ENCODE measurements at places on chromosomes 7 and 10.
A peak's percentile ranks its signal among the peaks of the same experiment; 100 is the strongest.

GRCh38 chr10:124593431-124593985, 131.9 kb downstream of the LHPP start:
- no peak for DNase-seq

GRCh38 chr7:73623798-73624668, at the start of gene MLXIPL:
Gene MLXIPL (minus strand): TSS chr7:73624522. CDS start chr7:73624492, 30 bp downstream.
- DNase-seq: peak; percentile 5

DNA sequence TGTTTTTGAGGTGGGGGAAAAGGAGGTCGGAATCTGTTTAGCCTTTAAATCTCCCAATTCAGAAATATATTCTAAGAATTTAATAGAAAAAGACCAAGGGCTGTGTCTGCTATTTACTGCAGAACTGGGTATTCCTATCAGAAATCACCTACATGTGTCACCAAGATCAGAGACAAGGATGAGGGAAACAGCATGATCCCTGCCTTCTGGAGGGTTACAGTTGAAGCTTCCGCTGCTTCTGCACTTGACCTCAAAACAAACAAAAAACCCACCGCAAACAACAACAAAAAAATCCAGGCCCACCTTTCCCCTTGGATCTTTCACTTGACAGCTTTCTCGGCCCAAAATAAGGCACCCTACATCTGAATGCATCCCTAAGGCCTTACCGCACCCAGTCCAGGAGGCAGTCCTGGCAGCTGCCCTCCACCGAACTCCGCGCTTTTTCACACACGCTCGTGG, 750 bp upstream of the CDK14 start:
- DNase-seq: no peak

GRCh38 chr10:126731610-126731990, 61.1 kb upstream of the C10orf90 start:
- DNase-seq: no peak

- no peak for DNase-seq
Measured at GRCh38 chr10:28850784-28851183, 173.5 kb downstream of the BAMBI start.

DNA sequence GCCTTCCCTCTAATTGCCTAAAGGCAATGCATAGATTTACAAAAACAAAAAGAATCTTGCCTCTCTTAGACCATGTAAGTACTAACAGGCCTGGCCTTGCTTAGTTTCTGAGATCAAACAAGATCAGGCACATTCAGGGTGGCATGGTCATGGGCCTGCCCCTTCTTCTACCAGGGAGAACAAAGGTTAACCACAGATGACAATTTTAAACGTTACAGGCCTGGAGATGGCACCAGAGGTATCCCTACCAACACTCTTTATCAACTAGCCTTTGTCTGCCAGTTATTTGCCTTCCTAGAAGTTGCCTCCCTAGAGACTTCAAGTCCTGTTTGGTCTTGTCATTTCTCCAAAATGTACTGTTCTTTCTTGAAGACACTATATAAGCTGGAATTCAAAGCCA, 252.6 kb downstream of the DOCK4 start:
- no peak for DNase-seq

GRCh38 chr10:9828110-9828509, 1189.6 kb upstream of the CELF2 start:
- DNase-seq: no peak

DNA sequence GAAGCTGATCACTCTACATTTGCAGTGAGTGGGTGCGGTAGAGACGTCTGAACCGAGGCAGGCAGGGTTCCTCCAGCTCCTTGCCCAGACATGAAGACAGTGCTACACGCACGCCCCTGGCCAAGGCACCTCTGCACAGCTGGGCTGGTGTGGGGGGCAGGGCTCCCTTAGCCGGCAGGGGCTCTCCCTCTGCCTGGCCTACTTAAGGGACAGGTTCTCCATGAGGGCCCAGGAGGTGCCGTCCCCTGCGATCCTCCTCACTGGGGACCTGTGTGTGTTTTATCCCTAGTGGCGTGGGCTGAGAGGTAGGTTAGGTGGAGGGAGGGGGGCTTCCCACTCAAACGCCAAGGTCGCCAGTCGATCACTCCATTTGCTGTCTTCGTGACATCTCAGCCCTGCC, 35.3 kb downstream of the IL15RA start:
- no peak for DNase-seq

GRCh38 chr10:26931223-26931622, 70.5 kb upstream of the ABI1 start:
- no peak for DNase-seq

DNA sequence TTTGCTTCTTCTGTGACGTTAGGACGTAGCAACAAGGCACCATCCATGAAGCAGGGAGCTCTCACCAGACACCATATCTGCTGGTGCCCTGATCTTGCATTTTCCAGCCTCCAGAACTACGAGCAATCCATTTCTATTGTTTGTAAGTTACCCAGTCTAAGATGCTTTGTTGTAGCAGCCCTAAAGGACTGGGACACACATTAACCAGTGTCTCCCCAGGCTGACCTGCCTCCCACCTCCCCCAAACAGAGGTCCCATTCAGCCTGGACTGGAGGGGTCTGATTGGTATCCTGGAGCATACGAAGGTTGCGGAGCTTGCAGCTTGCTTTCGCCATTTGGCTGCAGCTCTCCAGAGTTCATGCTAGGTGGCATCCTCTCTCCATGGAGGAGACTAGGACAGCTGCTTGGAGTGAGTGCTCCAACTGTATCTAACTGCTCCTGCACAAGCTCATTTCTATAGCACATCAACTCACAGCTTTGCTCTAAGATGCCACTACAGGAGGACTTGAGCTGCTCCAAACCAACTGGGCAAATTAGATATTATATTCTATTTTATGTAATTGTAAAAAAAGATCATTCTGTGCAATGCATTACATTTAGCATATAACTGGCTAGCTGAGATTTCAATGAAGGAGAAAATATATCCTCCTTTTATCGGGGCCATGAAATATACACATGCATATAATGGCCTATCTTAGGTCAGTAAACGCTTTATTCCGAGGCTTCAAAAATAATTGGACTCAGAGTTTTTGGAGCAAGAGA, 8.0 kb upstream of the GRK5 start:
- peak; percentile 80 for DNase-seq

- DNase-seq: no peak
Measured at GRCh38 chr7:41538810-41539724, 163.8 kb downstream of the INHBA start.

DNA sequence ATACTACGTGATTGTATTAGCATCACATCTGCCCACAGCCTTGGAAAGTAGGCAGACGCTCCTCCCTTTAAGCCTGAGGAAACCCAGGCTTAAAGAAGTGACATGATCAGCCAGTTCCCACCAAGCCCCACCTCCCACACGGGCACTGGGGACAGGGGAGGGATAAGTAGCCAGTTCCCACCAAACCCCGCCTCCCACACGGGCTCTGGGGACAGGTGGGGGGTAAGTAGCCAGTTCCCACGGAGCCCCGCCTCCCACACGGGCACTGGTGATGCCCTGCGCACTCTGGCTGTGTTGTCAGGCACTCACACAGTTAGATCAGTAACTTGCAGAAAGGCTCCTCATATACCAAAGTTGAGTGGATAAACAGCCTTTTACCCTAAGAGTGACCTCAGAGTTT, 606.8 kb downstream of the PTPRN2 start:
- DNase-seq: no peak

DNA sequence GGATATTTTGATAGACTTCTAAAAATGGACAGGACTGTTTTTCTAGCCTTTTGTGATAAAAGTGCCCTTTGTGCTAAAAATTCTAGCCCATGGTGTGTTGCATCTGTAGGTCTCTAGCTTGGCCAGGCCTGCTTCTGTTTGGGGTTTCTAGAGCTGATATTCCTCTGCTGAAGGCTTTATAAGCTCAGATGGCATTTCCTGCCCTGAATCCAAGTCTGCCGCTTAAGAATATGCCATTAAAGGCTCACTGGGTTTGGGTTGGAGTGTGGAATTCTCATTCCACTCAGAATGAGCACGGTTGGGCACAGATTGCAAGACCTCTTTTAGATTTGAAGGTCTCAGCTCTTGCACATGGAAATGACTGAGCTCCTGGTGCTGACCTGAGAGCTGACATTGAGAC, 49.4 kb upstream of the IGFBP3 start:
- no peak for DNase-seq

DNA sequence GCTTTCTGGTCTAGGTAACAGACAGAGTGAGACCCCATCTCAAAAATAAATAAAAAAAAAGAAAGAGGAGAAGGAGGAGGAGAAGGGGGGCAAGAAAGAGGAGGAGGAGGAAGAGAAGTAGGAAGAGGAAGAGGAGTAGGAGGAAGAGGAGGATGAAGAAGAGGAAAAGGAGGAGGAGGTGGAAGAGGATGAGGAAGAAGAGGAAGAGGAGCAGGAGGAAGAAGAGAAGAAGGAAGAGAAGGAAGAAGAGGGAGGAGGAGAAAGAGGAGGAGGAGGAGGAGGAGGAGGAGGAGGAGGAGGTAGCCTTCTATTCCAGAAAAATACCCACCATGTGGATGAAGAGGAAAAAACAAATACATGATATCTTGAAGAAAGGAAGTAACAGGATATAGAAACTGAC, 172.1 kb downstream of the FRMD4A start:
- DNase-seq: no peak

DNA sequence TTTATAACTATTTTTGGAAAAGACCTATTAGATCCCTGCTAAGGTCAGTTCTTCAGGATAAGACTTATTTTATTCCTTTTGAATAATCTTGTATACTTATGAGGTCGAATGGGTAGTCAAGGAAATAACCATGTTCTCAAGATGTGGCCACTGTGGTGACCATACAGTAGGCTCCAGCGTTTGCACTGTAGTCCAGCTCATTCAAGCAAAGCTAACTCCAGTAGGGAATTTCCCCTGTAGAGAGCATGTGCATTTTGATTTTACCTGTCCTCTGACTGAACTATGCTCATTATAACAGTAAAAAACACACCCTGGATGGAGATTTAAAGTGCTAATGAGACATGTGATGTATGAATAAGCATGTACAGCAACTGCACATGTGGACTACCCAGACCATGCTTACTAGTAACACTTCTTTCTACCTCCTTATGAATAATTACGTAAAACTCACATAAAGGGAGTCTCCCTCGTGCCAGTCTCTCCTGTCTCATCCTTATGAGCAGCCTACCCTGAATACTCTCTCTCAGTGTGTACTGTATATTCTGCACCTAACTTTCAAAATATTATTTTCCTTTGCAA, 32.4 kb upstream of the SEMA3E start:
- DNase-seq: no peak

DNA sequence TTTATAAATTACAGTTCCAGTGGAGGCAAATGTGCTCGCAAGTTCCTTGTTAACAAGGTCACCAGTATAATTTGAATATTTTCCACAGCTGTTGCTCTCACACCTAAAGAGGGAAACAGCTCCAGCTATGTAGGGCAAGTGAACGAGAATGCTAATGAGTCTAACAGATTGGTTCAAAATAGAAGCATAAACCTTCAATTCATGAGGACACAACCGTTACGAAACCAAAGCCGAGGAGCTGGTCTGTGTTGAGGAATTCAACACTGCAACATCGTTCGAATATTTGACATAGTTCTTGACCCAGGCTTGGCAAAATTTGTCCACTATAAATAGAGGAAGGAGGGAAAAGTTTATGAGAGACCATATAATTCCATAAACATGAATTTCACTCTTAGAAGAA, 161.3 kb downstream of the KLF6 start:
- DNase-seq: peak; percentile 24

DNA sequence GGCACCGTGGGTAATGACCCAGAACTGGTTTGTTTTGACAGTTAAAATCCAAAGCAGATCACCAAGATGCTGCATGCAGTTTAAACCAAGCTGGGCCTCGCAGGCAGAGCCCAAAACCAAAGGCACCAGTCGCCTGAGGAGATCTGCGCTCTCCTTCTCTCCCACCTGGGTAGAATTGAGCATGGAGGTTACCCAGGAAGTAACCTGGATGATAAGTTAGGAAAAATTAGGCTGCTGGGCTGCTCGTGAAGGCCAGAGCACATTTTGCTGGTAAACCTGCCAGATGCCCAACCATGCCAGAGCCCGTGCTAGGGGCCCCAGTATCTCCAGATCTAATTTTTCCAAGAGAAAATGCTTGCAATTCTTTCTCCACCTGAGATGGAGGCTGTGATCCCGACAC, 388.3 kb upstream of the MGMT start:
- DNase-seq: no peak

DNA sequence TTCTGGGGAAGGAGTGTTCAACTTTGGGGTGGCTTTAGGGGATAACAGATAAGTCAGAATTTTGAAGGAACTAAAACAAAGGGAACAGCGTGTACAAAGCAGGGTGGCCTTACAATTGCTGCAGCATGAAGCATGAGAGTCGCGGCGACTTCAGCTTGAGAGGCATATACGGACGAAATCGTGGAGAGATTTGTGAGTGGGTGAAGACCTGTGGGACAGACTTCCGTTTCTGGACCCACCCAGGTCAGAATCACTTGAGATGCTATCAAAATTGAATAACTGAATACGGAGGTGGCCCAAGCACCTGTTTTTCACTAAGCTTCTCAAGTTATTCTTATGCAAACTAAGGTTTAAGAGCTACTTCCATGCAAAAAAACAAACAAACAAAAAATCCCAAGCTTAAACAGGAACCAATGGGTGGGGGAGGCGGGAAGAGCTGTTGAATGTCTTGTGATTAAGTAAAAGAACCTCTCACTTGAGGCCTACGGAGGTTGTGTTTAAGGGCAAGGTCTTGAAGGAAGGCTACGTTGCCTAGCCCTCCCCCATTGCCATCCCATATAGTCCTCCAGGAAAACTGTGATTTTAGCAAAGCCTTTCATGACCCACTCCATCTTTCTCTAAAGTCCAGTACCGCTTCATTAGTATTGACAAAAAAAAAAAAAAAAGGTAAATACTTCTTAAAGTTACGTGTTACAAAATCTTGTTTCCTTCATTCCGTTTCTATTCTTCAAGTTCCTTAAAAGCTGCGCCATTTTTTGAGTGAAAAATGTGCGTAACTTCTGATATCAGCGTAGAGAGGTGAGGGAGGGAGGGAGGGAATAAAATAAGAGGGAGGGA, 1.3 kb upstream of the TRIM24 start:
- no peak for DNase-seq

DNA sequence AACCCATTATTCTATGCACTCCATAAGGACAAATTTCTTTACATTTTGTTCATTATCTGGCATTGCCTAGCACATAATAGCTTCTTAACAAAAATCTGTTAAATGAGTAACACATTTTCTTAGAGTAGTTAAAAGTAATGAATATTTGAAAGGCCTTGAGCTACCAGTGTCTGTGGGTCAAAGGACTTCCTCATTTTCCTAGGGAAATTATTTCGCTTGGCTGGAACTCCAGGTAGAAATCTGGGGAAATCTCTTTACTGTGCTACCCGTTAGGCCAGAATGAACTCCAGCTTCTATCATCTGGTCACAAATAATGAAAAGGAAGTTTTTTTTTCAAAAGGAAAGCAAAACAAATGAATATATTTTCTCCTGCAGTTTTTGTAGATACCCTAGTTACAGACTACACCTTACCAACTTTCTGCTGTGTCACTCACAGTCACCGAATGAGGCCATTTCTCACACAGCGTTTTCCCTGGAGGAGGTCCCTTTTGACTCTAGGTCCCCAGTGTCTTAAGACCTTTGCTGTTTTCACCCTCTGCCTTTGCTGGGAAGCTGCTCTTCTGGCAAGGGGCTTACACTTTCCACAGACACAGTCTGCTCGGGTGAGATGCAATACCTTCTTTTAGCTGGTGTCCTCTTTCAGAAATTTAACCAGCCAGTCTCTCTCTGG, 1.6 kb downstream of the SAMD9L start:
- DNase-seq: no peak

- no peak for DNase-seq
Measured at GRCh38 chr10:7417807-7418206, 7.0 kb upstream of the SFMBT2 start.

Data from amniotic stem cell (primary cell).